ENCODE measurements at places on chromosomes 1 and 21. TPM values are rescaled to one million over a fixed set of nuclear protein-coding genes. Genes with fewer than 3 reads are reported as not detected.

DNA sequence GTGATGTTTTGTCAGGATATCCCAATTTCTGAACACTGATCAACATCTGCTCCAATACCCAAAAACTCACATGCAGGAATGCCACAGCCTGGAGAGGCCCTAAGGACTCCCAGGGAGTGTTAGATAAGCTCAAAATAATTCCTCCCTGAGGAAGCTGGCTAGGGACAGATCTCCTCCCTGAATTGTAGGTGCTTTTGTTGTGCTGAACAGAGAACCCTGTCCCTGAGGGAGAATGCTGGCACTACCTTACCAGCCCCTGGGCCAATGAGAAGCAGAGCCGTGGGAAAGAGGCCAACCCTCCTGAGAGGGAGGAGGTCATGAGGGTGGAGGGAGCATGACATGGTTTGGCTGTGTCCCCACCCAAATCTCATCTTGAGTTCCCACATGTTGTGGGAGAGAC lies 73.6 kb upstream of the PTGFRN start:
- no peak for DNase-seq
- H3K4me1 ChIP-seq: no peaks in the 10 kb centered on the region
- H3K4me3 ChIP-seq: no peak overlapping the region
- H3K36me3 ChIP-seq: no peaks in the 10 kb centered on the region
- H3K27me3 ChIP-seq: peaks cover 4% of the 10 kb centered on the region

DNA sequence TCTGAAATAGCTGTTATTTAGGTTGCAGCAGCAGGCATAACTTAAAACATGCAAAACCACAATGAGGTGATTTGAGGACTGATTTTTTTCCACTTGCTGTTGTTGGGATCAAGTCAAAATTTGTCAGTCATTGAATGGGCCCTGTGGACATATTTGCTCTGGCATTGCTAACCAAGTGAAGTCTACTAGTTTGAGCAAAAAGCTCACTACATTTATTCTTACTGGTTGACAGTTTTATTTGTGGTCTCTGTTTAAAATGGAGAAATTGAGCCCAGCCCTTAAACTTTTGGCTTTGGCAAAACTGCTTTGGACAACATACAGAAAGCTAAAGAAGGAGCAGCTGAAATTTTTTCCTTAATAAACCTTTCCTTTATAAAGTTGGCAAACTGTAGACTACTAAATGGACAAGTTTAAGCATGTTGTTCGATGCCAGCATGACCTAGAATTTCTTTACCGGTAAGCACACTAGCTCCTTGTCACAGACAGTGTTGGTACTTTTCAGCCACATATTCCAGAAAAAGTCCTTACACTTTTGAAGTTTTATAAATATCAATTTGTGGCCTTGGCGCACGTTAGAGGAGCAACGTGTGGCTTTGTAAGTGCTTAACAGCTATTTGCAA lies 234.6 kb downstream of the USP25 start:
- H3K4me1 ChIP-seq: no peaks in the 10 kb centered on the region
- DNase-seq: no peak
- no peaks in the 10 kb centered on the region for H3K27me3 ChIP-seq
- H3K27ac ChIP-seq: no peak overlapping the region
- no peak overlapping the region for H3K4me3 ChIP-seq

- H3K4me1 ChIP-seq: peaks cover 5% of the 10 kb centered on the region
- H3K27me3 ChIP-seq: no peaks in the 10 kb centered on the region
- no peak for DNase-seq
- peak overlapping the region; percentile 73 for H3K27ac ChIP-seq
Observed at GRCh38 chr1:115063228-115063901, 25.9 kb downstream of the TSPAN2 start.

DNA sequence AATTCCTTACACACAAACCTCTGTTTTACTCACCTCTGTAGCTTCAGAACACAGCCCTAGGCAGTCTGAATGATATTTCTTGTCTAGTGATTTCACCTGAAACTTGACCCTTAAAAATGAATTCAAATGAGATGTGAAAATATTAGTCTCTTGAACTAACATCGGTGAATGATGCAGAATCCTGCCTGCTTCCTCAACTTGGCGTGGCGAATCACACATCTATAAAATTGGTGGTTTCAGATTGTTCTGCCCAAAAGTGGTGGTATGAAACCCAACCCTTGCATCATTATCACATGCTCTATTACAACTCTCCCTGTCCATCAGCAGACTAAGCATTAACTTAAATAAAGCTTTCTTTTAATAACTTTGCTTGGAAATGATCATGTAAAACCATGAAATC lies 26.9 kb upstream of the C1orf21 start:
- H3K27ac ChIP-seq: no peak overlapping the region
- DNase-seq: no peak
- H3K4me1 ChIP-seq: no peaks in the 10 kb centered on the region
- no peaks in the 10 kb centered on the region for H3K36me3 ChIP-seq
- H3K27me3 ChIP-seq: peaks cover 8% of the 10 kb centered on the region
- H3K4me3 ChIP-seq: no peak overlapping the region

GRCh38 chr1:232769733-232770132 lies 35.5 kb upstream of the MAP10 start:
- DNase-seq: no peak
- no peak overlapping the region for H3K27ac ChIP-seq
- no peaks in the 10 kb centered on the region for H3K27me3 ChIP-seq
- no peaks in the 10 kb centered on the region for H3K36me3 ChIP-seq
- H3K4me1 ChIP-seq: no peaks in the 10 kb centered on the region

- no peaks in the 10 kb centered on the region for H3K36me3 ChIP-seq
- no peak overlapping the region for H3K4me3 ChIP-seq
- H3K27ac ChIP-seq: no peak overlapping the region
- peaks cover 2% of the 10 kb centered on the region for H3K4me1 ChIP-seq
- H3K27me3 ChIP-seq: no peaks in the 10 kb centered on the region
Observed at GRCh38 chr1:93667642-93668041, 14.0 kb downstream of the BCAR3 start.

DNA sequence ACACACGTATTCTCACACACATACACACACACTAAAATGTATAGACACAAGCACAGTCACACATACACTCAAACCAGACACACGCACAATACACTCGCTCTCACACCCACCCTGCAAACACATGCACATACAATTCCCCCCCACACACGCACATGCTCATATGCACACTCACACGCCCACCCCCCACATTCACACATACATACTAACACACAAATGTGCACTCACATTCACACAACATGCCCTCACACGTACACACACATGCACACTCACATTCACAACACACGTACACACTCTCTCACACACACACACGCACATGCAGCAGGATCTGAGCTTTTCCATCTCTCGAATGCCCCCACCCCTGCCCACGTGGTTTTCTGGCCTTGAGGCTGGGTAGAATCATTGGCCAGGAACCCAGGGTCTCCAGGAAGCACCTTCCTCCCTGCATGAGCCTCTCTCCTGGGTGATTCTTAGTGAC lies 589.7 kb downstream of the PTPRU start:
- no peaks in the 10 kb centered on the region for H3K36me3 ChIP-seq
- no peak for DNase-seq
- peaks cover 12% of the 10 kb centered on the region for H3K27me3 ChIP-seq
- H3K4me3 ChIP-seq: no peak overlapping the region

DNA sequence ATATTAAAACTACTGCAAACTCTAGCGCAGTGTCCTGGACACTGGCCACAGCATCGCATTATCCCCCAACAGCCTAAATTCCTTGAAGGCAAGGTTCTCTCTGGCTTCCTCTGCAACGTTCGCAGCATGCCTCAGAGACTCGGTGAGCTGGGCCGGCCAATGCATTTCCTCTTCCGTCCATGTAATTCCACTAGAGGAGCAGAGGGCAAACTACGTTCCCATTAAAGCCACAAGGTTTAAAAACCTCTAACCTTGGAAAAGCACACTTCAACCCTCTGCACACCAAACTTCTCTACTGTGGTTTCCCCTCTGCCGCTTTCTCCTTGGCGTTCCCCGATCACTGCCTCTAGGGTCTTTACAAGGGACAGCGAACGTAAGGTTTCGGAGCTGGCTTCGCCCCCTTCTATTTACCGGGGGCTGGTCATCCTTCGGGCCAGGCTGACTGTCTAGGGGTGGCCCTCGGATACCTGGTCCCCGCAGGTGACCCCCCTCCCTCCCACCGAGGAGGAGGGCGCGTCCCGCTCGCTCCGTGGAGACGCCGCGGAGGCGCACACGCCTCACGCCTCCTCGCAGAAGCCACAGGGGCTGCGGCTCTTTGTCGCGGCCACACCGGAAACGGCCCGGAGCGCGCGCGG lies 456 bp upstream of the SMYD2 start:
- H3K4me3 ChIP-seq: peak overlapping the region; percentile 88
- no peak for DNase-seq
- H3K36me3 ChIP-seq: peaks cover 8% of the 10 kb centered on the region

DNA sequence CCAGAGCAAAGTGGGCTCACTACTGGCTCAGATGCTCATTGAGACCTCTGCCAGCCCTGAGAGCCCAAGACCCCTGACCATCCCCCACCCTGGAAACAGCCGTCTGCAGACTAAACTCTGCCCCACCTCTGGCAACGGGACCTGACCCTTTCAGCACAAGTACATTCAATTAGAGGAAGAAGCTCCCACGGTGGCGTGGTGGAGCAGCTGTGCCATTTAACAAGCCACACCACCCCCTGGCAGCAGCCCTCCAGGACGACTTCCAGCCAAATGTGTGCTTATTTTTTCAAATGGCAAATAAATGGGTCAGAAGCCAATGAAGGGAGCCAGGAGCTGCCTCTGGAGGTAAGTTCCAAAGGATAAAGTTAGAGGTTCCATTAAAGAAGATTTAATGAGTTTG lies 226.7 kb downstream of the NPHP4 start:
- no peak overlapping the region for H3K4me3 ChIP-seq
- H3K27me3 ChIP-seq: peaks cover 50% of the 10 kb centered on the region
- peaks cover 13% of the 10 kb centered on the region for H3K36me3 ChIP-seq
- H3K27ac ChIP-seq: no peak overlapping the region

GRCh38 chr1:27366113-27366410 lies 699 bp downstream of the MAP3K6 start:
- DNase-seq: peak; percentile 46
- H3K36me3 ChIP-seq: no peaks in the 10 kb centered on the region

GRCh38 chr1:119565131-119565772 lies 58.2 kb downstream of the HSD3B1 start:
- H3K27ac ChIP-seq: peak overlapping the region; percentile 51
- H3K4me3 ChIP-seq: peak overlapping the region; percentile 11
- peaks cover 9% of the 10 kb centered on the region for H3K27me3 ChIP-seq
- DNase-seq: no peak

- no peaks in the 10 kb centered on the region for H3K4me1 ChIP-seq
- H3K36me3 ChIP-seq: no peaks in the 10 kb centered on the region
- no peak for DNase-seq
Observed at GRCh38 chr1:204219971-204220616, 6.3 kb upstream of the GOLT1A start.

DNA sequence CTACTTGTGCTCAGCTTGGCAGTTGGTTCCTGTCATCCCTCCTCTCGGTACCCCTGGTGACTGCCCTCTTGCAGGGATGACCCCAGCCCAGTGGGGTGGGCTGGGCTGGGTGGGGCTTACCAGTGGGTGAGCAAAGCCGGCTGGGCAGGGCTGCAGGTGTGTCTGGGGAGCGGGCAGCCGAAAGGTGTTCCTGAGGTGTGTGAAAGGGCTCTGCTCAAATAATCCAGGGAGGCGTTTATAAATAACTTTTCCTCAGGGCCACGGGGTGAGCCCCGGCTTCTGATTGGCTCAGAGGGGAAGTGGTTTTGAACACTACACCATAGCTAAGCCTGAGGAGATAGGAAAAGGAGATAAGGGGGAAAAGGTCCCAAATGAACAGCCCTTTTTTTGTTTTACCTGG lies at the start of gene SLC26A9:
TSS of gene SLC26A9 (minus strand) at position 212 of the 400 bp plus-strand sequence. CDS start 7,636 bp downstream, outside the sequence.
- DNase-seq: no peak
- H3K27ac ChIP-seq: no peak within 1 kb of the TSS
- H3K4me1 ChIP-seq: peaks cover 3% of the 10 kb centered on the region

DNA sequence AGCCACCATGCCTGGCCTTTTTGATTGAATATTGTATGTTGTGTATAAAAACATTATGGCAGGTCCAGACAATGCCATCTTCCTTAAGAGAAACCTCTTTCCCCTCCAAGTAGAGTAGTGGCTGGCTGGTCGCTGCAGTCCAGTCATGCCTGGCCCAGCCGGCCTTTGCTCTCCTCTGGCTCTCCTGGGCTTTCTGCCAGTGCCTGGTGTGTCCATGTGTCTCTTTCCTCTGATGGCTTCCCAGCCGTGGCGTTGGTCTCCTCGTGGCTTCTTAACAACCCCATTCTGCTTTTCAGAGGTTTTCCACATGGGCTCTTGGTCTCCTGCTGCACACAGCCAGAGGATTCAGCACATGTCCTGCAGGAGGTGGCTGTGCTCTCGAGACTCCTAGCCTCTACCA lies 58.7 kb downstream of the DIP2A start:
- H3K27ac ChIP-seq: peak overlapping the region; percentile 89
- H3K4me3 ChIP-seq: no peak overlapping the region
- DNase-seq: no peak

DNA sequence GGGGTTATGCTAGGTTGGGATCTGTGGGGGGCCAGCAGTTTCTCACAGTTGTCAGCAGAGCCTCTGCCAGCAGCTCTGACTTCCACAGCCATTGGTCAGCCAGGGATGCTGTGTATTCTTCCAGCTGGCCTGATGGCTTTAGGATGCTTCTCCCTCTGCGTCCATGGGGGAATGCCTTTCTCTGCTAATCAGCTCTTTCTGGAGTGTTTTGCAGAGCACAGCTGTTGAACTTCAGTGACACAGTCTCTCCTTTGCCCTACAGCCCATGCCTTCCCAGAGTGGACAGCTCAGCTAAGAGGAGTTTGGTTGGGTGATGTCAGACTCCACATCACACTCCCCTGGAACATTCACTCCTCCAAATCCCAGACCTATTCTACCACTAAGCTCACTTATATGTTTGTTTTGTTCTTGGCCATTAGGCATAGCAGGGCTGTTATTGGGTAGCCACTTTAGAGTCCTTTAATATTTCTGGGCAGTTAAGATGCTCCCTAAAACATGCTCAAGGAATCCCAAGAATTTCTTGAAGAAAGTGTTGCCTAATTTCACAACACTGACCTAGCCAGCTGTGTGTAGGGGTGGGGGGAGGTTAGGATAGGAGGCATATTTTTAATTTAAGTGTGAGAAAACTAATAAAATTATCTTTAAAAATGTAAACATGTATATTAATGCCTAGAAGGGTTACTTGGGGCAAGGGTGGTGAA lies 75.3 kb upstream of the KIAA0040 start:
- peaks cover 21% of the 10 kb centered on the region for H3K36me3 ChIP-seq
- no peak overlapping the region for H3K27ac ChIP-seq
- H3K4me1 ChIP-seq: peaks cover 5% of the 10 kb centered on the region

DNA sequence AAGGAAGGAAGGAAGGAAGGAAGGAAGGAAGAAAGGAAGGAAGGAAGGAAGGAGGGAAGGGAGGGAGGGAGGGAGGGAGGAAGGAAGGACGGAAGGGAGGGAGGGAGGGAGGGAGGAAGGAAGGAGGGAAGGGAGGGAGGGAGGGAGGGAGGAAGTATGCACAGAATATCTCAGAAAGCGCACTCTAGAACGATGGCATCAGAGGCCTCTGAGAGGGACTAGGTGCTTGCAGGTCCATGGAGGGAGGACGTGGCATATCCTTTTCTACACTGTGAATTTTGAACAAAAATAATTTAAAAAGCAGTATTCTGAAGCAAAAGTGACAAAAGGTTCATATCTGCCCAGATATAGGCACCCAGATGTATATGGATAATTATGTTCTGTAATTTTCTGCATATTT lies 65.5 kb downstream of the SYF2 start:
- H3K27me3 ChIP-seq: peaks cover 5% of the 10 kb centered on the region
- no peaks in the 10 kb centered on the region for H3K4me1 ChIP-seq
- no peak for DNase-seq
- no peak overlapping the region for H3K4me3 ChIP-seq
- H3K36me3 ChIP-seq: no peaks in the 10 kb centered on the region

- DNase-seq: no peak
- H3K27me3 ChIP-seq: no peaks in the 10 kb centered on the region
- peak overlapping the region; percentile 44 for H3K27ac ChIP-seq
- H3K36me3 ChIP-seq: peaks cover 33% of the 10 kb centered on the region
Observed at GRCh38 chr1:243286409-243287122, 30.7 kb downstream of the SDCCAG8 start.

The HAX1 gene
- polyA plus RNA-seq: 148 TPM

The GBP7 gene
- not detected for polyA plus RNA-seq

The LCE5A gene
- polyA plus RNA-seq: not detected

The AKNAD1 gene
- not detected for polyA plus RNA-seq

The WNT2B gene
- polyA plus RNA-seq: 0.03 TPM

Measured in naive B cell (primary cell).